ENCODE measurements at places on chromosomes 1 and 21.
A peak's percentile ranks its signal among the peaks of the same experiment; 100 is the strongest.

DNA sequence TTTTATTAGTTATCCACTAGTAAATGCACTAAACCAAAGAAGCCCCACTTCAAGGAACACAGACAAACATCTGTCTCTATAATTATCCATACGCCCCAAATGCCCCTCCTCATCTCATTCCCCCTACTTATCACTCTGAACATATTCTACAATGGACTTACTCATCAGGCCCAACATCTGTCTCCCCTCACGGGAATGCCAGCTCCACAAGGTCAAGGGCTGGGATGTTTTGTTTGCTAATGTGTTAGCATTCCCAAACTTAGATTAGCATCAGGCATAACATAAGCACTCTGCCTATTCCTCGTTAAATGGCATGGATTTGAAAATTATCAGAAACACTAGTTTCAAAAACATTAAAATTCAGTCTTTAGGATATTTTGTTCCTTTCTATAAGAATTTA, 279.5 kb downstream of the DSCAM start:
- DNase-seq, result no peak
- peaks cover 33% of the 10 kb centered on the region for H3K4me1 ChIP-seq
- peaks cover 2% of the 10 kb centered on the region for H3K27me3 ChIP-seq
- H3K27ac ChIP-seq, result peak overlapping the region; percentile 89

GRCh38 chr21:17393413-17393812, 119.4 kb upstream of the CXADR start:
- peaks cover 3% of the 10 kb centered on the region for H3K4me1 ChIP-seq
- no peaks in the 10 kb centered on the region for H3K27me3 ChIP-seq
- DNase-seq, result no peak
- no peak overlapping the region for H3K27ac ChIP-seq
- H3K4me3 ChIP-seq, result no peak overlapping the region
- no peaks in the 10 kb centered on the region for H3K36me3 ChIP-seq

DNA sequence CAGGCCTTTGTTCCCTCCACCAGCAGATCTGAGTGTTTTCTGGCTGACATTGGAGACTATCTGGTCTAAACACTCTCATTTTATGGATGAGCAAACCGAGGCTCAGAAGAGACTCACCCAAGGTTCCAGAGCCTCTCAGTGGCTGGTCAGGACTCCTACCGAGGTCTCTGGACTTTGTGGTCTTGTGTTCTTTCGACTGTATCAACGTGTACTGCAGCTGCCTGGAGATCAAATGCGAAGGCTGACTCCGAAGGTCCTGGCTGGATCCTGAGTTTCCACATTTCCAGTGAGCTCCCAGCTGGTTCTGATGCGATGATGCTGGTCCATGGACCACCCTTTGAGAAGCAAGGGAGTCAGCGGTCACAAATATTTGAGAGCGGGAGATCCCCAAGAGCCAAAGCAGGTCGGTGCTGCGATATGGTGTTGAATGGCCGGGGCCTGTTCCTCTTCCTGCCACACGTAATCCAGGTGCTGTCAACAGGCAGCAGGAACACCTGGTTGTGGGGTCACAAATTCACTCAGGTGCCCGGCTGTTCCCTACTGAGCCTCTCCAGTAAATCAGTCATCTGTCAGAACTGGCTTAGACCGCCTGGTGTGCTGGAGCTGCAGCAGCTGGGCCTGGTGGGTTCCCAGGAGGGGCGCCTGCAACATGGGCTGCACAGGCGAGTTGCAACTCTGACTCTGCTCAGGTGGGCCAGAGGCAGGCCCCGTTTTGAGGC, 94.8 kb upstream of the USP24 start:
- H3K4me1 ChIP-seq, result no peaks in the 10 kb centered on the region
- no peak overlapping the region for H3K4me3 ChIP-seq
- no peak overlapping the region for H3K27ac ChIP-seq
- no peaks in the 10 kb centered on the region for H3K36me3 ChIP-seq
- peaks cover 3% of the 10 kb centered on the region for H3K27me3 ChIP-seq

- H3K4me3 ChIP-seq, result no peak overlapping the region
- no peak overlapping the region for H3K27ac ChIP-seq
- DNase-seq, result no peak
- no peaks in the 10 kb centered on the region for H3K36me3 ChIP-seq
- H3K4me1 ChIP-seq, result peaks cover 12% of the 10 kb centered on the region
Observed at GRCh38 chr1:164659621-164660411, 100.8 kb downstream of the PBX1 start.

DNA sequence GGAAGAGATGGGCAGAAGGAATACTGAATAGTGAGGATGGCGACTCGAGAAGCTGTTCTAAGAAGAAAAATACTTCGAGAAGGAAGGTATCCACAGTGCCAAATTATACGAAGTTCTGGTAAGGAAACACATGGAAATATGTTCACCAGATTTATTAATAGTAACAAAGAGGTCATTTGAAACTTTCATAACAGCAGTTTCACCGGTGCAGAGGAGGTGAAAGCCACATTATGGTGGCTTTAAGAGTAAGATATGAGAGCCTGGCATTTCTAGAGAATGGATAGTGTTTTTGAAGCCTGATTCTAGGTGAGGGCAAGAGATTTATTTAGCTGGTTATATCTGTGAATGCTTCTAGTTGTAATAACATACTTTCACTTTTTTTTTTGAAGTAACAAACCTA, 56.2 kb downstream of the DPYD start:
- no peak for DNase-seq
- H3K36me3 ChIP-seq, result peaks cover 5% of the 10 kb centered on the region
- no peaks in the 10 kb centered on the region for H3K27me3 ChIP-seq

DNA sequence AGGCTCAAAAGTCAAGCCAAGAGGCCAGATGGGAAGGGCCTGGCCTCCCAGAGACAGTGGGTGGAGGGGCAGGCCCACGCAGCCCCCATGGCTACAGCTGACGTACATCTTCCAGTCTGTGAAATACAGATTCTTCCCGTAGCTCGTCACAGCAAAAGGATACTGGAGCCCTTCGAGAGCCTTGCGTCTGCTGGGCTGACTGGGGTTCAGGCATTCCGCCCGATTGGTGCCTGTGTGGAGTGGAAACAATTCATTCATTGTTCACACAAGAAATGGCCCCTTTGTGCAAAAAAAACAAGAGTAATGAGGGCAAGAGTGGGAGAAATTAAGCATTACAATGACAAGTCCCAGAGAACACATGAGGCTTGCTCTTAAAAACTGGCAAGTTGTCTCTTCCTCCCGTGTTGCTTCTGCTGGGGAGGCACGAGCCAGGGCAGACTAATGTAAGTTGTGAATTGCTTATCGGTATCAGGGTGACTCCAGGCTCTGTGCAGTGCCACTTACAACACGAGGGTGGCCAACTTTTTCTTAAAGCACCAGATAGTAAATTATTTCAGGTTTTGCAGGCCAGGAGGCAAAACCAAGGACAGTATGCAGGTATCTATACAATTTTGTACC, 85.1 kb downstream of the NID1 start:
- DNase-seq, result no peak
- H3K27ac ChIP-seq, result no peak overlapping the region
- no peaks in the 10 kb centered on the region for H3K4me1 ChIP-seq
- peaks cover 19% of the 10 kb centered on the region for H3K36me3 ChIP-seq

- no peak overlapping the region for H3K27ac ChIP-seq
- peaks cover 15% of the 10 kb centered on the region for H3K4me1 ChIP-seq
- peaks cover 4% of the 10 kb centered on the region for H3K36me3 ChIP-seq
- peaks cover 31% of the 10 kb centered on the region for H3K27me3 ChIP-seq
- peak; percentile 30 for DNase-seq
Observed at GRCh38 chr1:63320022-63320721, 2.2 kb upstream of the FOXD3 start.

- no peaks in the 10 kb centered on the region for H3K27me3 ChIP-seq
- no peaks in the 10 kb centered on the region for H3K36me3 ChIP-seq
- no peaks in the 10 kb centered on the region for H3K4me1 ChIP-seq
- no peak overlapping the region for H3K27ac ChIP-seq
- no peak overlapping the region for H3K4me3 ChIP-seq
- DNase-seq, result no peak
Observed at GRCh38 chr1:214377886-214378285, 96.9 kb downstream of the SMYD2 start.

- H3K27ac ChIP-seq, result no peak overlapping the region
- peaks cover 12% of the 10 kb centered on the region for H3K4me1 ChIP-seq
- no peak for DNase-seq
- no peaks in the 10 kb centered on the region for H3K36me3 ChIP-seq
- no peaks in the 10 kb centered on the region for H3K27me3 ChIP-seq
- H3K4me3 ChIP-seq, result no peak overlapping the region
Observed at GRCh38 chr1:178518894-178519293, 6.0 kb downstream of the TEX35 start.
